Activated naive CD4-positive, alpha-beta T cell treated with anti-CD3 and anti-CD28 coated beads, Interleukin-2, amount 50 U/mL, for 72 hours (primary cell): ENCODE measurements at places on chromosomes 13 and 19. TPM values are rescaled to one million over a fixed set of nuclear protein-coding genes. Genes with fewer than 3 reads are reported as not detected.

CCDC70 gene
- not detected for total RNA-seq

- peak; percentile 53 for DNase-seq
Observed at GRCh38 chr13:110421696-110422385, 114.8 kb downstream of the COL4A2 start.

DNA sequence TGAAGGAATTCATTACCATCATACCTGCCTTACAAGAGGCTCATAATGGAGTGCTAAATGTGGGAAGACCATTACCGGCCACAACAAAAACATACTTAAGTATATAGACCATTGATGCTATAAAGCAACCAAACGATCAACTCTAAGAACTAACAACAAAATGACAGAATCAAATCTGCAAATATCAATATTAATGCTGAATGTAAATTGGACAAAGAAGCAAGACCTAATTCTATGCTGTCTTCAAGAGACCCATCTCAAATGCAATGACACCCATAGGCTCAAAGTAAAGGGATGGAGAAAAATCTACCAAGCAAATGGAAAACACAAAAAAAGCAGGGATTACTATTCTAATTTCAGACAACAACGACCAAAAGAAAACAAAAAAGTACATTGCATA is 52.3 kb upstream of the GPC6 start:
- no peak for DNase-seq

DNA sequence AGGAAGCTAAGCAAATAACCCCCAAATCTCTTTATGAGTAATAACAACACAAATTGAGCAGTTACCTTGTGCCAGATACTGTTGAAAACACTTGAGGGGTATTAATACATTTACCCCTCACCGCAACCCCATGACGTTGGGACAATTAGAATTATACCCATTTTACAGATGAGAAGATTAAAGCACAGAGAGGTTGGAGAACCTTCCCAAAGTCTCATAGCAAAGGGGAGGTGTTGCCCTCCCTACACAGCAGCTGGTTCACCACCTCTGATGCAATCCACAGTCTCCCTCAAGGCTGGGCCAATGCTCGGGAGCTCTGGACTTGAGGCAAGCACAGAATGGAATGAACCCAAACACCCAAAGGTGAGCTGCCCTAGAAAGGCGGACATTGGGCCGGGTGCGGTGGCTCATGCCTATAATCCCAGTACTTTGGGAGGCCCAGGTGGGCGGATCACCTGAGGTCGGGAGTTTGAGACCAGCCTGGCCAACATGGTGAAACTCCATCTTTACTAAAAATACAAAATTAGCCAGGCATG is 3.9 kb upstream of the CCNE1 start:
- no peak for DNase-seq

GRCh38 chr13:105567951-105568525 is 967.4 kb downstream of the EFNB2 start:
- no peak for DNase-seq

DNA sequence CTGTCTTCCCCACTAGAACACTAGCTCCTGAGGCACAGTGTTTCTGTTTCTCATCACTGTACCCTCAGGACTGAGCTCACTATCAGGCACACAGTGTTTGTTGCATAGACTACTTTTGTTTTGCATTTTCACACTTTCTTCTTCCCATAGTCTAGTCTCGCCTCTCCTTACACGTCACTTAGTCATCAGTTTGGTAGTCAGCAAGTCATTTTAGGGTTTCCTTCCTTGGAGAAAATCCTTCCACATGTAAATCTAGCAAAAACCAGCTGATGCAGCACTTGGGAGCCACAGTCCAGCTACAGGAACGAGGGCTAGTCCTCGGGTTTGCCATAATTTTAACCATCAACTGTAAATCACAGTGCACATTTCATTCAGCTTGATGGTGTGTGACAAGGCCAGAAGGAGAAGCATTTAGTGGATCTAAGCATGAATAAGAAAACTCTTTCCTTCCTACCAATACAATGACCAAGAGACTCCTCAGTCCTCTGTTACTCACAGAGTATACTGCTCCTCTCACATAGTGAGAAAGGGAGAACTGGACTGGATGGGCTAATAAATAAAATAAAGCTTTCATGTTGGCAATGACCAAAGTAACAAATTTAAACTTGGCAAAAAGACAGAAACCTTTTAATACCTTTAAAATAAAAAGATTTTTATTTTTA is 221.0 kb downstream of the KLF12 start:
- DNase-seq = no peak
